ENCODE measurements at places on chromosomes 2 and 18. TPM values are rescaled to one million over a fixed set of nuclear protein-coding genes. Genes with fewer than 3 reads are reported as not detected.

The SLC9A4 gene
- not detected for polyA plus RNA-seq

The CCDC102B gene
- 4.7 TPM for polyA plus RNA-seq

The CRYBA2 gene
- not detected for polyA plus RNA-seq

The LHCGR gene
- not detected for polyA plus RNA-seq

The C2orf78 gene
- polyA plus RNA-seq, result not detected

Data from CD8-positive, alpha-beta memory T cell (primary cell).